ENCODE measurements at places on chromosomes 13 and 19. TPM values are rescaled to one million over a fixed set of nuclear protein-coding genes. Genes with fewer than 3 reads are reported as not detected.

DNA sequence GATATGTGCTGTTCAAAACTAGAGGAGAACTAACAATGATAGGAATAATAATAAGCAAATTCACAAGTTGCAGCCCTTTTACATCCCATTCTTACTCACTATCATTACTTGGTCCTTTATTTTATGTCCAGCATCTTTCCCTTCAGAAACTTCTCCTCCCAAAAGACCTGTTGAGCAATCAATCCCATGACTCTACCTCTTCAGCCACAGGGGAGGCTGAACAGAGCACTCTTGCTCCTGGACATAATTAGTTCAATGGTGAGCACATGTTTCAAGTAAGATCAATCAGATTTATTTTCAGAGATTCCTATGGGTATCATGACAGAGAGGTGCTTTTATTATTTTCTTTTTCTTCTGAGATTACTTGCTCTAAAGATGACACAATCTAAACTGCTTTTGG, 260.0 kb downstream of the COG6 start:
- DNase-seq: no peak

Gene KIR2DL4
- polyA plus RNA-seq: not detected

Gene IFNL4
- not detected for polyA plus RNA-seq

Gene ZNF845
- 1.3 TPM for polyA plus RNA-seq

GRCh38 chr13:79191501-79191900, 214.6 kb downstream of the RBM26 start:
- DNase-seq: no peak

DNA sequence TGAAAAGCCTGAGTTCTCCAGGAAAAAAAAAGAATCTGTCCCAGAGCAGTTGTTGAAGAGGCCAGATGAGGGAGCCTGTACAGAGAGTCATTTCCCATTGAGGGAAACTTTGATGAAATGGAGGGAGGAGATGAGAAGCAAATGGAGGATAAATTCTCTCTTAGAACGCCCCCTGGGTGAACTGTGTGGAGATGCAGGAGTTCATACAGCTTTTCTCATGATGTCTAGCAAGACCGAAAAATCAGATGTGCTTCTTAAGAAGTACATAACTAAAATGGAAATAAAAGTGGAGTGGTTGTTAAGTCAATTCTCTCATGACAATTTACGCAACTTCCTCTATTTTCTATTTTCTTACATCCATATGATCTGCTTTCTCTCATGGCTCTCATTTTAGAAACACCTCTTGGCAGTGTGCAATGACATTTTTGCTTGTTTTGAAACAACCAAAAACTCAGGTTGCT, 1263.1 kb downstream of the PCDH9 start:
- DNase-seq: peak; percentile 35

Gene EFNA2
- polyA plus RNA-seq: not detected

- DNase-seq: no peak
Measured at GRCh38 chr19:49687566-49688316, 1.7 kb upstream of the ADM5 start.

Gene EBI3
- 0.08 TPM for polyA plus RNA-seq

Gene TMPRSS9
- polyA plus RNA-seq: not detected

Gene IGFL2
- 0.81 TPM for polyA plus RNA-seq

- DNase-seq: no peak
Measured at GRCh38 chr19:44530777-44531176, 1.3 kb upstream of the CEACAM20 start.

Gene EFNB2
- 23.7 TPM for polyA plus RNA-seq

Gene ZNF534
- not detected for polyA plus RNA-seq

GRCh38 chr13:27551562-27551961, 68.8 kb downstream of the LNX2 start:
- DNase-seq: no peak

DNA sequence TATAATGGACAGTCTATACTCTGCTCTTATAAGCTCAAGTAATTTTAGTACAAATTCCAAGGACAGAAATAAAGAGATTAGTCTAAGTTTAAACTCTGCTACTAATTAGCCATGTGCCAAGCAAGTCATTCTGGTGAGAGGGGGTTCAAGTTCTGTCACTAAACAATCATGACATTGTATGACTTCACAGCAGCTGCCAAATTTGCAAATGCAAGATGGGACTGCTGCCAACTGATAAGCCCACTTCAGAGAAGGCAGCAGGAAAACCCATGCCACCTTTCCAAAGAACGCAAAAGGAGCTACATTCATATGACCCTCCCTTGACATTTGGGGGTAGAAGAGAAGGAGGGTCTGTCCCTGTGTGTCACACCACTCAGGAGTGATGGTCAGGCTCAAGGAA, 60.7 kb upstream of the RFXAP start:
- no peak for DNase-seq

GRCh38 chr19:41615207-41615606, 11.7 kb downstream of the CEACAM4 start:
- no peak for DNase-seq

- DNase-seq: no peak
Measured at GRCh38 chr19:27997069-27997468, 1215.9 kb downstream of the UQCRFS1 start.

Gene MBD3L3
- not detected for polyA plus RNA-seq

DNA sequence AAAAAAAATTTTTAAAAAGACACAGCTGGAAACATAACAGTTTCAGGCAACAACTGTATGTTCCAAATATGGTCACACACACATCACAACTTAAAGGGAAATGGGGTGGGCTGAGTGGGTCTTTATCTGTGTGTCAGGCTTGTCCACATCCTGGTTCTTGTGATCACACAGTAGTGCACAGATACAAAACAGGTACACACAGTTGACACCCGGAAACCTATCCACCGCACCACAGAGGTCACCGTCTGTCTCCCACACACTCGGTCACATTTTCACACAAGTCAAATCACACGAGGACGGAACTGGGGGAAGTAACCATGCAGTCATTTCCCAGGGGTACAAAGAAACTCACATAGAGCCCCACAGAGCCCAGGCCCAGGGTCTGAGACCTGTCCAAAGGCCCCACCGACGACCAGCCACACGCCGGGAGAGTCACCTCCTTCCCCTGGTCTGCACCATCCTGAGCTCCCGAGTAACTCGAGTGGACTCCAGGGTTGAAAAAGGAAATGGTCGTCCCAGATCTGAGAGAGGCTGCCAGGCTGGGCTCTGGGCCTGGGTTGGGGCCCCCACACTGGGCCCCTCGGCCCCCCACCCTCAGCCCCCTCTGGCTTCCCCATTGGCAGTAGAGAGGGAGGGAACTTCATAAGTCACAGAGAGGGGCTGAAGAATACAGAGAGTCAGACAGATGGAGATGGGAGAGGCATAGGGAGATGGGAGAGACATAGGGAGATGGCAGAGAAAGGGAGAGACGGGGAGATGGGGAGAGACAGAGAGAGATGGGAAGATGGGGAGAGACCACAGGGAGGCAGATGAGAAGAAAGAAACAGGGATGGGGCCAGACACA, 1.3 kb upstream of the PPAN start:
- DNase-seq: no peak

DNA sequence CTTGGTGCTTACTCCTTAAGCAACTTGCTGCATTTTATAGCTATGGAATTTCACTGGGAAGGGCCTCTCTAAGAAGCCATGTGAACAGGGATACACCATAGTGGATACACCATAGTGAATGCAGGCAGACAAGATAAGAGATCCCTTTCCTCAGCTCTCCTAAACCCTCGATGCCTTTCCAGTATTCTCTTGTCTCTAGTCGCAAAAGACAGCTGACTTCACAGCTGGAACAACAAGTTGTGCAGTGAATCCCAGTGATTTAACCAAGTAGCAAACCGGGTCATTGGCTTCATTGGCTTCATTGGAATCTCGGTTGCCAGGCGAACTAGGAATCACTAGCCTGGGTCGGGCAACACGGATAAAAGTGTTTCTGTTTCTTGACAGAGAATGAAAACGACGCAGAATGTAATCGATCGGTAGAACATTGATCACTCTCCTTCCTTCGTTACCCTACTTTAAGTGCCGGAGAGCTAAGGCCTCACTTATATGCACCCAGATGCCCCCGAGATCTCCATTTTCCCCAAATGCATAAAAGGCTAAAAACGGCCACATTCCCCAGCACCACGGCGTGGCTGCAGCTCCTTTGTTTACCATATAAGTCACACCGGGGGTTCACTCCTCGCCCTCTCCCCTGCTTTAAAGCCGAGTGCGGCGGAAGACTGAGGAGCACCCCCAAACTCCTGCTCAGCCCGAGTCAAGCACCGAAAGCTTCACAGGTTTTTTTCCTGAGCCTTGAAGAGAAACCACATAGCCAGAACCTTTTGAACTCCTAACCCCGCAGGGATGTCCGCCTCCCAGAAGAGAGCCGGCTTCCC, 674 bp downstream of the TRPC4 start:
- no peak for DNase-seq

Gene WDR88
- not detected for polyA plus RNA-seq

GRCh38 chr13:111860231-111860552, 206.8 kb upstream of the SOX1 start:
- DNase-seq: no peak

- DNase-seq: no peak
Measured at GRCh38 chr19:412356-413355, 3.7 kb upstream of the C2CD4C start.

- no peak for DNase-seq
Measured at GRCh38 chr19:18441804-18442788, 4.2 kb upstream of the ISYNA1 start.

DNA sequence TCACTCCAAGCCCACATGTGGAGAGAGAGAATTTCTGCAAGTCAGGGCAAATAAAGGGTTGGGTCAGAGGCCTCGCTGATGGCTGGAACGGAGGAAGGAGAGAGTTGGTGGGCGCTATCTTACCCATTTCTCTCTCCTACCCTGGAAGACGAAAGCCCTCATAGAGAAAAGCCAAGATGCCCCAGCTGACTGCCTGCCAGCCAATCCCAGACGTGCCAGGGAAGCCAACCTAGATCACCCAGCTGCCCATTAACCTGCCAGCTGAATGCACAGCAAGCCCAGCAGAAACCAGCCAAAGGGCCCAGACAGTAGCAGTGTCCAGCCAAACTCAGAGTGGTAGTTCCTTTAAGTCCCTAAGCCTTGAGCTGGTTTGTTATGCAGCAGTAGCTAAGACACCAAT, 167.0 kb upstream of the ZNF507 start:
- DNase-seq: no peak

DNA sequence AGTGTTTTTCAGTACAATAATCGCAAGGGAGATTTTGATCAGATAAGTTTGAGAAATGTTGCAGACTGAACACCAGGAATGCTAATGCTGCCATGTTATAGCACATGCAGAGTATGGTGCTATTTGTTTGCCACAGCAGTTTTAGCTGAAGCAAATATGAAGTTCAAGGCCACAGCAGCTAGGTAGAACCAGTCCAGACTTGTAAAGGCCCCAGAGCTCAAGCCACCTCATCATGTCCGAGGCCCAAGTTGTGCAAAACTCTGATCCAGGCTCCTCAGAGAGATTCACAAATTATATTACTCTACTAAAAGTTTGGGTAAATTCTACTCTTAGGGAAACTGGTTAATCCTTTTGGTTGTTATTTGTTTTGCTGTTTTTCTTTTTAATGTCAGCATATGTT, 2702.6 kb downstream of the PCDH9 start:
- peak; percentile 28 for DNase-seq

Gene ZNF653
- polyA plus RNA-seq: 4.2 TPM

DNA sequence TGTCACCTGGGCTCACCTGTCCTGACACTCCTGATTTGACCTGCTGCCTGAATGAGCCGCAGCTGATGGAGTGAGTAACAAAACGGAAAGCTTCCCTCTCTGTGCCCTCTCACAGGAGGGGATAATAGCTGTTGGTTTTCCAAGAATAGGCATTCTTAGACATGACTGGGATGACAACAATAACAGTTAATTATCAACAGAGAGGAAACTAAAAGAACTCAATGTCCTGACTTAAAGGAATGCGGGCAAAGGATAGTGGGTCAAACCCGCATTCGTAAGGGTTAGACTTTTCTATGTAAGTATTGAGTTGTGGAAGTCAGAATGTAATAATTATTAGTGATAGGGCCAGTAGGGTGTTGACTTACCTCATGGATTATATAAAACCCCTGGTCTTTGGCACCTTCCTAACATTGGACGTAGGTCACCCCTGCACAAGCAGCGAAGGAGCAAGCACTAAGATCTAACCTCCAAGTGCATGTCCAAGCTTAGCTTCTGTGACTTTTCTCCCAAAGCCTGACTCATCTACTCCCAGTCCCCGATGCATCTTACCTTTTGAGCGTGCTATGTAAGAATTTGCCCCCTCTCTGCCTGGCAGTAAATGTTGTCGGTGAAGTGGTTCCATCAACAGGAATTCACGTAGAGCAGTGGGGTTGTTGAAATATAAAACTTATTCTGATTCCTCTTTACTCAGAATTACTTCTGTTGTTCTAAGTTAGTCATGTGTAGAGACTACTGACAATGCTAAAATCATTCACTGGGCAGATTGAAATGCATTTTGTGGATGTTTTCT, 442.3 kb downstream of the FGF9 start:
- DNase-seq: no peak

GRCh38 chr13:103386341-103386740, 320.1 kb upstream of the SLC10A2 start:
- peak; percentile 53 for DNase-seq
